Activated naive CD4-positive, alpha-beta T cell treated with anti-CD3 and anti-CD28 coated beads, Interleukin-2, amount 10 ng/mL, durations not matched to agents 7 days and 5 days (primary cell): ENCODE measurements at places on chromosomes 4 and X.

DNA sequence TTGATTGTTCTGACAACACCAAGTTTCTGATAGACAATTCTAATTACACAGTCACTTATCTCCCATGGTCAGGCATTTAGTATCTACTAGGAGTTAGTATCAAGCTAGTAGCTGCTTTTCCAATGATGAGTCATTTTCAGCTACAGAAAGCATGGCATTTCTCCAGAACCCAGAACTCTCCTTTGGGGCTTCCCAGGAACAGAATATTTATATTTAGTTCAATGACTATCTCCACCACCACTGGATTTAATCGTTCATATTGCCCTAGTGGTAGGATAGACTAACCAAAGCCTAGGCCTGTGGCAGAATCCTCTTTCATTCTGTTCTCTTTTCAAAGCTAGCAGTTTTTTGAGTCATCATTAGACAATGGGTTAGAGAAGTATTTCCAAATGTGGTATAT lies 569.4 kb downstream of the GABRG1 start:
- H3K4me1 ChIP-seq, result no peaks in the 10 kb centered on the region
- H3K27ac ChIP-seq, result no peak overlapping the region
- no peak for DNase-seq

DNA sequence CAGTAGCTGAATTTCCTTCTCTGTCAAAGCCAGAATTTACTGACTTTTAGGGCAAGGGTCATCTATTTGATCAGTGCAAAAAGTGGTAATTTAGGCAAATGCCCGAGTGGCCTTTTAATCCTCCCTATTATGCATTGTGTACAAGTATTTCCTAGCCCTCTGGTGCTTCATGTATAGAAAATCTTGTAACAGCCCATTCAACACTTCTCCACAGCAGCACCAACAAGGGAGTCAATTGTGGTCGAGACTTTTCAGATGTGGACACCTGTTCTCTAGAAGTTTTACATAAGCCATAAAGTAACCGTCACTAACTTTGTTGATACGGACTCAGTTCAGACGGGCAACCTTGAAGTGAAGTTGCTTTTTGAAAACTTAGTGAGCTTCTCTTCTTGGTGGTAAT lies 50.9 kb upstream of the FHDC1 start:
- H3K4me1 ChIP-seq, result peaks cover 3% of the 10 kb centered on the region
- H3K27me3 ChIP-seq, result no peaks in the 10 kb centered on the region
- H3K4me3 ChIP-seq, result no peak overlapping the region
- H3K27ac ChIP-seq, result no peak overlapping the region
- H3K36me3 ChIP-seq, result no peaks in the 10 kb centered on the region
- DNase-seq, result no peak

- peaks cover 11% of the 10 kb centered on the region for H3K36me3 ChIP-seq
- H3K4me3 ChIP-seq, result no peak overlapping the region
- DNase-seq, result peak; percentile 75
- peak overlapping the region; percentile 74 for H3K27ac ChIP-seq
Observed at GRCh38 chr4:2570551-2571222, 34.2 kb downstream of the FAM193A start.

GRCh38 chrX:154486396-154487207 lies at the start of gene UBL4A:
Gene UBL4A (minus strand): TSS chrX:154486615. CDS start chrX:154486584, 31 bp downstream.
- DNase-seq, result peak; percentile 68
- peaks cover 40% of the 10 kb centered on the region for H3K4me1 ChIP-seq
- peak within 1 kb of the TSS; percentile 85 for H3K27ac ChIP-seq
- H3K36me3 ChIP-seq, result peaks cover 15% of the 10 kb centered on the region

- H3K4me1 ChIP-seq, result no peaks in the 10 kb centered on the region
- H3K36me3 ChIP-seq, result no peaks in the 10 kb centered on the region
- no peak overlapping the region for H3K27ac ChIP-seq
- no peak for DNase-seq
- no peak overlapping the region for H3K4me3 ChIP-seq
- H3K27me3 ChIP-seq, result no peaks in the 10 kb centered on the region
Observed at GRCh38 chr4:13921805-13922204, 294.3 kb upstream of the BOD1L1 start.

DNA sequence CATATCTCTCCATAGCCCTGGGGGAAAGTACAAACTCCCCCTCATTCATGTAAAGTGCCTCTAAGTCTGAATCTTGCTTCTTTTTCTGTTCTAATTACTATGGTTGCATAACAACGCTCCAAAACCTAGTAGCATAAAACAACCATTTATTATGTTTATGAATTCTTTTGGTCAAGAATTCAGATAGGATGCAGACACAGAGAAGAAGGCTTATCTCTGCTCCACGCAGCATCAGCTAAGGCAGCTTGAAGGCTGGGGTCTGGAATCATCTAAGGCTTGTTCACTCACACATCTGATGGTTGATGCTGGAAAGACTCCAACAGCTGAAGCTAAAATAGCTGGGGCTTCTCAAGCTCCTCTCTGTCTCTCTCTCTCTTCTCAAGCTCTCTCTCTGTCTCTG lies 564.5 kb downstream of the ZNF674 start:
- no peaks in the 10 kb centered on the region for H3K4me1 ChIP-seq
- no peak for DNase-seq
- H3K4me3 ChIP-seq, result no peak overlapping the region

DNA sequence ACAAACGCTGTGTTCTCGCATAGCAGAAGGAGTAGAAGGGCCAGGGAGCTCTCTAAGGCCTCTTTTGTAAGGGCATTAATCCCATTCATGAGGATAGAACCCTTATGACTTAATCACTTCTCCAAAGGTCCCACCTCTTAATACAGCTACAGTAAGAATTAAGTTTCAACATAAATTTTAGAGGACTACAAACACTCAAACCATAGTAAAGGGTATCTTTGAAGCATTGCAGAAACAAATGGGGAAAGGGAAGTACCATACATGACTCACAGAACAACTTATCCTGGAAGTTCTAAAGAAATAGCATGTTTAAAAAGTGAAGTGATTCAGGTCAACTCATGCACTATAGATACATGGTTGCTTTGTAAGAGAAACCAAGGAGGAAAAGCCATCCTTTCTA lies 680.8 kb downstream of the RPA4 start:
- no peaks in the 10 kb centered on the region for H3K36me3 ChIP-seq
- H3K4me3 ChIP-seq, result no peak overlapping the region
- no peaks in the 10 kb centered on the region for H3K27me3 ChIP-seq
- no peak for DNase-seq

- no peaks in the 10 kb centered on the region for H3K36me3 ChIP-seq
- no peak overlapping the region for H3K4me3 ChIP-seq
- H3K27ac ChIP-seq, result no peak overlapping the region
- no peaks in the 10 kb centered on the region for H3K27me3 ChIP-seq
Observed at GRCh38 chr4:163911891-163912290, 417.4 kb downstream of the TMA16 start.

- no peaks in the 10 kb centered on the region for H3K36me3 ChIP-seq
- DNase-seq, result no peak
- no peaks in the 10 kb centered on the region for H3K27me3 ChIP-seq
Observed at GRCh38 chrX:31480696-31481095, 408.9 kb upstream of the FTHL17 start.

DNA sequence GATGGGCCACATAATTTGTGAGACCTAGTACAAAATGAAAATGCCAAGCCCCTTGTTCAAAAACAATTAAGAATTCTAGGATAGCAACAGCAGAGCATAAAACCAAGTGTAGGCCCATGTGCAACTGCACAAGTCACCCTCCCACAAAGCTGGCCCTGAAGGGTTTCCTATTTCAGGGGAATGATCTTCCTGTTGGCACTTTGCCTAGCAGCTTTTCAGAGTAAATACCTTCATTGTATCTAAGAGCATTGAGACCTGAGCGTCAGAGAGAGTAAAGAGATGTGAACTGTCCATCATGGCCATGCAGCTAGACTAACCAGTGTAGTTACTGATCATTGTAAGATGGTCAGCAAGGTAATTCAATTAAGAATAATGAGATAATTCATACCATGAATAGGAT lies 113.6 kb downstream of the CNKSR2 start:
- H3K27me3 ChIP-seq, result no peaks in the 10 kb centered on the region
- DNase-seq, result no peak
- no peaks in the 10 kb centered on the region for H3K36me3 ChIP-seq
- no peak overlapping the region for H3K27ac ChIP-seq
- no peaks in the 10 kb centered on the region for H3K4me1 ChIP-seq

- DNase-seq, result no peak
- H3K36me3 ChIP-seq, result no peaks in the 10 kb centered on the region
- H3K4me1 ChIP-seq, result no peaks in the 10 kb centered on the region
- no peak overlapping the region for H3K27ac ChIP-seq
- peaks cover 5% of the 10 kb centered on the region for H3K27me3 ChIP-seq
Observed at GRCh38 chr4:121449416-121449815, 68.6 kb upstream of the QRFPR start.

DNA sequence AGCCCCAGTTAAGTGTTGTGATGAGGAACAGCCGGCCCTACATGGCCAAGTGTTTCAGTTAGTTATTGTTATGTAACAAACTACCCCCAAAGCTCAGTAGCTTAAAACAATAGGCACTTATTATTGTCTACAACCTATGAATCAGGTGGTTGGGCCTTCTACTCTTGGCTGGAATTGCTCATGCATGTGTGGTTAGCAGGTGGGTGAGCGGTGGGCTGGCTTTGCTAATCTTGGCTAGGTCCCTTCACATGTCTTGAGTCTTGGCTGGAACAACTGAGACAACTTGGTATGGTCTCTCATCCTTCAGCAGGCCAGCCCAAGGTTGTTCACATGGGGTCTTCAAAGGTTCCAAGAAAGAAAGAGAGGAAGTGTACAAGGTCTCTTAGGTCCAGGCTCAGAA lies 54.5 kb upstream of the CHRNA9 start:
- no peak overlapping the region for H3K4me3 ChIP-seq
- DNase-seq, result no peak
- H3K36me3 ChIP-seq, result peaks cover 14% of the 10 kb centered on the region
- H3K27ac ChIP-seq, result no peak overlapping the region
- H3K27me3 ChIP-seq, result no peaks in the 10 kb centered on the region
- peaks cover 52% of the 10 kb centered on the region for H3K4me1 ChIP-seq

DNA sequence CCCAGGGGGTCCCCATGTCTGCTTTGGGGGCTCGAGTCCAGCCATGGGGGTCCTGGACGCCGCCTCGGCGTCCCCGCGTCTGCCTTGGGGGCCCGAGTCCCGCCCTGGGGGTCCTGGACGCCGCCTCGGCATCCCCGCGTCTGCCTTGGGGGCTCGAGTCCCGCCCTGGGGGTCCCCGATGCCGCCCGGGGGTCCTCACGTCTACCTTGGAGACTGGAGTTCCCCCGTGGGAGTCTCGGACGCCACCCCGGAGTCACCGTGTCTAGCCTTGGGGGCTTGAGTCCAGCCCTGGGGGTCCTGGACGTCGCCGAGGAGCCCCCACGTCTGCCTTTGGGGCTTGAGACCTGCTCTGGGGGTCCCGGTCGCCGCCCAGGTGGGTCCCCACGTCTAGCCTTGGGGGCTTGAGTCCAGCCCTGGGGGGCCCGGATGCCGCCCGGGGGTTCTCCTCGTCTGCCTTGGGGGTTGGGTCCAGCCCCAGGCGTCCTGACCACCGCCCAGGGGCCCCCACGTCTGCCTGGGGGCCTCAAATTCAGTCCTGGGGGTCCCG lies 1.1 kb upstream of the GTPBP6 start:
- peaks cover 20% of the 10 kb centered on the region for H3K27me3 ChIP-seq
- peak overlapping the region; percentile 86 for H3K27ac ChIP-seq
- peak; percentile 41 for DNase-seq
- peaks cover 8% of the 10 kb centered on the region for H3K36me3 ChIP-seq
- H3K4me3 ChIP-seq, result peak overlapping the region; percentile 81

- no peaks in the 10 kb centered on the region for H3K4me1 ChIP-seq
- H3K27me3 ChIP-seq, result no peaks in the 10 kb centered on the region
- H3K4me3 ChIP-seq, result no peak overlapping the region
- no peak for DNase-seq
- H3K27ac ChIP-seq, result no peak overlapping the region
Observed at GRCh38 chrX:16963216-16963615, 16.8 kb downstream of the REPS2 start.

- no peaks in the 10 kb centered on the region for H3K4me1 ChIP-seq
- no peak overlapping the region for H3K4me3 ChIP-seq
- no peak for DNase-seq
- H3K27ac ChIP-seq, result no peak overlapping the region
- no peaks in the 10 kb centered on the region for H3K27me3 ChIP-seq
Observed at GRCh38 chr4:84672177-84672576, 89.2 kb downstream of the CDS1 start.

DNA sequence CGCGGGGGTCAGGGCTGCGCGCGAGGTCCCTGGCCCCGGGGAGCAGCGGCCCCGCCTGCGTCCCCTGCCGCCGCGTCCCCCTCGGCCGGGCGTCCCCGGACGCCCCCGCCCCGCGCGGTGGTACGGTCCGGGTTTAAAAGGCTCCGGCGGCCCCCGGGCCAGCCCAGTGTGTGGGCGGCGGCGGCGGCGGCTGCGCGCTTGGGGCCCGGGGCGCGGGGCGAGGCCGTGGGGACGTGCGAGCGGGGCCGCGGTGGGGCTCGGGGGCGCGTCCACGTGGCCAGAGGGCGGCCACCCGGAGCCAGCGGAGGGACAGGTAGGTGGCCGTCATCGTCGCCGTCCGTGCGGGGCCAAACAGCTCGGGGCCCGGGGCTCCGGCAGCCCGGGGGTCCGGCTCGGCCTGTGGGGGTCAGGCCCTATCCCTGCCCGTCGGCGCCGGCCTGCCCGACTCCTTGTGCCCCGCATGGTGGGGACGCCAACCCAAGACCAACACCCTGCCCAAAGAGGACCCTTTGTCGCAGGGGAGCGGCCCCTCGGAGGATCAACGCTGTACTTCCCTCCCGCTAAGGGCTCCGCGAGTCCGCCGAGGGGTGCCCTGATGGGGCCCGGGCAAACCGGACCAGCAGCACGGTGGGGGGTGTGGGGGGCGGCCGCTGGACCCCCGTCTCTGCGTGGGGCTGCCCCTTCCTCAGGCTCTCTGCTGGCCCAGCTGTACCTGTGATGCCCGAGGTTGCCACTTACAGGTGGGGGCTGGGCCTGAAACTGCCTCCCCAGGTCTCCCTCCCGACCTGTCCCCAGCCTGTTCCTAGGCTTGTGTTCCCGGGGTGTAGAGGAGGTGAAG lies at the start of gene PLXNA3:
PLXNA3 (plus strand) TSS at position 166 of the 838 bp plus-strand sequence. CDS start 1,903 bp downstream, outside the sequence.
- no peaks in the 10 kb centered on the region for H3K27me3 ChIP-seq
- peaks cover 16% of the 10 kb centered on the region for H3K4me1 ChIP-seq
- peak within 1 kb of the TSS; percentile 91 for H3K27ac ChIP-seq

DNA sequence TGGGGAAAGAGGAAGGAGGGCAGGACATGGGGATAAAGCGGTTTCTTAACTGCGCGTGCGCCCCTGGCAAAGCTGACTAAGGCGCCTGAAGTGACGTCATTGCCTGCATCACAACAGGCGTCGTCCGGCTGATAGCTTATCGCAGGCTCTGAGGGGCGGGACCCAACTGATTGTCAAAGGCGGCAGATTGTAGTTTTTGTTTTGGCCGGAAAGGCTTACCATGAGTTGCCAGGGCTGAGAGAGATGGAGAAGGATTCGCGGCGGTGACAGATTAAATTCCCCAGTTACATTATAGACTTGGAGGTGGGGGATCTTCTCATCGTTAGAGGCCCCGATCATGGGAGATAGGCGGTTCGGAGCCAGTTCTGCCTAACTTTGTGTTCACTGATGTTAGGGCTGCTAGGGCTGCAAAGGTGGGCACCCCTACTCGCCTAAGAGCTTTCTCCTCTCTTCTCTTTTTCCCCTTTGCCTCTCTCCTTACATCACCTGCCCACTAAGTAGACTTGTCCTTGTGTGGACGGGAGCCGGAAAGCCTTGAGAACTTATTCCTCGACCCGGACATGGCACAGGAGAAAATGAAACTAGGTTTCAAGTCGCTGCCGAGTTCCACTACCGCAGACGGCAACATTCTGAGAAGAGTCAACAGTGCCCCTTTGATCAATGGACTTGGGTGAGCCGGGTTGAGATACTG lies 148.9 kb upstream of the PLAC1 start:
- H3K27me3 ChIP-seq, result no peaks in the 10 kb centered on the region
- peaks cover 7% of the 10 kb centered on the region for H3K36me3 ChIP-seq
- peaks cover 33% of the 10 kb centered on the region for H3K4me1 ChIP-seq
- H3K27ac ChIP-seq, result peak overlapping the region; percentile 99
- H3K4me3 ChIP-seq, result peak overlapping the region; percentile 92
